ENCODE measurements at places on chromosomes 2 and 18. TPM values are rescaled to one million over a fixed set of nuclear protein-coding genes. Genes with fewer than 3 reads are reported as not detected.
A peak's percentile ranks its signal among the peaks of the same experiment; 100 is the strongest.

Gene MARCHF4
- not detected for total RNA-seq

GRCh38 chr2:61439241-61440002 is 31.5 kb downstream of the USP34 start:
- DNase-seq = no peak
- peak overlapping the region; percentile 55 for H3K27ac ChIP-seq
- H3K36me3 ChIP-seq = no peaks in the 10 kb centered on the region
- H3K4me3 ChIP-seq = no peak overlapping the region
- H3K27me3 ChIP-seq = no peaks in the 10 kb centered on the region

Gene REG3A
- total RNA-seq = not detected

Gene C2orf72
- 74.8 TPM for total RNA-seq

- no peaks in the 10 kb centered on the region for H3K27me3 ChIP-seq
- no peak overlapping the region for H3K4me3 ChIP-seq
- H3K36me3 ChIP-seq = no peaks in the 10 kb centered on the region
- H3K27ac ChIP-seq = no peak overlapping the region
- DNase-seq = no peak
These were observed 266.2 kb downstream of the ZEB2 start for GRCh38 chr2:144253743-144254142.

Gene SLC14A1
- 1.0 TPM for total RNA-seq

Gene ABCB11
- 43.5 TPM for total RNA-seq

Gene PARD3B
- 4.4 TPM for total RNA-seq

- no peak overlapping the region for H3K27ac ChIP-seq
- H3K4me1 ChIP-seq = no peaks in the 10 kb centered on the region
- no peak for DNase-seq
- peaks cover 10% of the 10 kb centered on the region for H3K36me3 ChIP-seq
- H3K4me3 ChIP-seq = no peak overlapping the region
- no peaks in the 10 kb centered on the region for H3K27me3 ChIP-seq
These were observed 27.9 kb downstream of the RIF1 start for GRCh38 chr2:151437630-151438029.

DNA sequence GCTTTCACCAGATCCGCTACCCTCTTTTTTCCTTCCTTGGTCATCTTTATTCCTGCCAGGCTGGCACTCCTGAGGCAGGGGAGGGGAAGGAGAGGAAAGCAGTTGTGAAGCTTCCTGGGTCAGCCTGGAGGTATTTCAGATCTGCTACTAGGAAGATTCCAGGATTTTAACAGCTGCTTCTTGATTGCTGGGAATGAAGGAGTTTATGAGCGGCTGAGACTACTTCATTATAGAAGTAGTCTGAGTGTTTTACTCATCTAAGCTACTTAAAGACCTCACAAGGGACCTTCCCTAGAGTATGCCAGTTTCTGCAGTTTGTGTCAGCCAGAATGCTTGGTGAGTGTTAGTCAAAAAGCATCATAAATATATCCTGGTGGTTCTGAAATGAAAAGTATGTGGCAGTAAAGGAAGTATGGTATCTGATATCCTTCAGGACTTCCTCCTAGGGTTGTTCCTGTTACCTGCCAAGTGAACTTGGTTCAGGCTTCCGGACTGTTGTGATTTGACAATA is 1.9 kb downstream of the TANC1 start:
- DNase-seq = no peak
- H3K27me3 ChIP-seq = no peaks in the 10 kb centered on the region
- peak overlapping the region; percentile 82 for H3K27ac ChIP-seq
- H3K4me3 ChIP-seq = peak overlapping the region; percentile 90

- no peak for DNase-seq
- no peak overlapping the region for H3K27ac ChIP-seq
- no peaks in the 10 kb centered on the region for H3K4me1 ChIP-seq
These were observed 60.1 kb upstream of the TUBA3E start for GRCh38 chr2:130258356-130258755.

DNA sequence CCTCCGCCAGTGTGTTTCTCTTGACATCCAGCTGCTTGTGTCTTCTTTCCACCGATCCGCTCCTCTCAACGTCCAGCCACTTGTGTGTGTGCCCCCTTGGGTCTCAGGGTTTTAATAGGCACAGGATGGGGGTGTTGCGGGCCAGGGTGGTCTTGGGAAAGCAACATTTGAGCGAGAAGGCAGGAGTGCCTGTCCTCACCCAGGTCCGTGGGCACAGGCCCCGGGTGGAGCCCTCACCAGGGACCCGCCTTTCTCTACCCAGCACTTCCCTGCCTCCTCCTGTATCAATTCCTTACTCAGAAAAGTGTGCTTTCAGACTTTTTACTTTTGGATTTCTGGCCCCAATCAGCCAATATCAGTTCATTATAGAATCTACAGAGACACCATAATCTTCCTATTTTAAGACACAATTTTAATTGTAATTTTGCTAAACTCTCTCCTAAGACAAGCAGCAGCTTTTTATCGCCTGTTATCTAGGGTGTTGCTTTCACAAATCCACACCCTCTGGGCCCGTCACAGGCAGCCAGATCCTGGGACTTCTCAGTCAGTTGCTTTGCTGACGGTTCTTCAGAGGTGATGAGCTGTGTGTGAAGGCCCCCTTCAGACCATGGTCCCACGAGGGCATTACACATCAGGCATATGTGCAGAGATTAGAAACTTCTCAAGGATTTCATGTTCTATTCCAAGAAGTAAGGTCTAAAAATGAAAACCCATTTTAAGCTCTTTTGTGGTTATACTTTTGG is 96.0 kb upstream of the FHL2 start:
- no peaks in the 10 kb centered on the region for H3K36me3 ChIP-seq
- no peak overlapping the region for H3K4me3 ChIP-seq
- peaks cover 5% of the 10 kb centered on the region for H3K4me1 ChIP-seq
- no peak overlapping the region for H3K27ac ChIP-seq
- H3K27me3 ChIP-seq = no peaks in the 10 kb centered on the region

DNA sequence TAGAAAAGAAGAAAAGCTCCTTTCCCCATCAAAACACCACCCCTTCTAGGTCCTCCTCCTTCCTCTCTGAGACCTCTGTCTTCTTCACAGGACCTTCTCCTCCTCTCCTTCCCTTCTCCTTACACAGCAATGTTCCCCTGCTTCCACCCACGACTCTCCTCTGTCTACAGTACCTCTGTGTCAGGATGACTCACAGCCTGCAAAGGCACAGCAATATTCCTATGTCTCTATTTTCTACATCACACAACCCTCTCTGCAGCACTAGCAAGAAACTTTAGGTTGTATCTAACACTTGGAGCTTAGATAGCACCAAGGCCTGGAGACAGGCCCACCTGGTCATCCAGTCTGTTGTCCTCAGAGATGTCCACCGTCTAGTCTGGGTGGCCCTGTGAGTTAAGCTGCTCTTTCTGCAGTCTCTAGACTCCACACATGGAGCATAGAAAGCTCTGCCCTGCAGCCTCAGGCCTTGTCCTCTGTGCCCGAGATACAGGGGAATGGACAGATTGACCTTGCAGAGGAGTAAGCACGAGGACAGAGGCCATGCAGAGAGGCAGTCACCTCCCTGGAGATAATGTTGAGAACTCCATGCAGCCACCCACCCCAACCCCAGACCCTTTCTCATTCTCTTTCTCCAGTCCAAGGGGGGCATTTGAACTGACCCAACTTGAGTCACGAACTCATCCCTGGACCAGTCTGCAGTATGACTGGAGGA is 212.0 kb downstream of the TNS1 start:
- no peak overlapping the region for H3K4me3 ChIP-seq
- H3K4me1 ChIP-seq = no peaks in the 10 kb centered on the region
- H3K27me3 ChIP-seq = no peaks in the 10 kb centered on the region
- peak overlapping the region; percentile 21 for H3K27ac ChIP-seq
- no peak for DNase-seq
- H3K36me3 ChIP-seq = no peaks in the 10 kb centered on the region

GRCh38 chr2:203751685-203752271 is 45.3 kb downstream of the CD28 start:
- H3K4me1 ChIP-seq = no peaks in the 10 kb centered on the region
- no peaks in the 10 kb centered on the region for H3K36me3 ChIP-seq
- no peak for DNase-seq
- H3K4me3 ChIP-seq = no peak overlapping the region
- no peak overlapping the region for H3K27ac ChIP-seq
- no peaks in the 10 kb centered on the region for H3K27me3 ChIP-seq

Gene NYAP2
- not detected for total RNA-seq

GRCh38 chr2:188293601-188294351 is 2.1 kb downstream of the GULP1 start:
- no peaks in the 10 kb centered on the region for H3K4me1 ChIP-seq
- H3K36me3 ChIP-seq = no peaks in the 10 kb centered on the region
- H3K27me3 ChIP-seq = no peaks in the 10 kb centered on the region

DNA sequence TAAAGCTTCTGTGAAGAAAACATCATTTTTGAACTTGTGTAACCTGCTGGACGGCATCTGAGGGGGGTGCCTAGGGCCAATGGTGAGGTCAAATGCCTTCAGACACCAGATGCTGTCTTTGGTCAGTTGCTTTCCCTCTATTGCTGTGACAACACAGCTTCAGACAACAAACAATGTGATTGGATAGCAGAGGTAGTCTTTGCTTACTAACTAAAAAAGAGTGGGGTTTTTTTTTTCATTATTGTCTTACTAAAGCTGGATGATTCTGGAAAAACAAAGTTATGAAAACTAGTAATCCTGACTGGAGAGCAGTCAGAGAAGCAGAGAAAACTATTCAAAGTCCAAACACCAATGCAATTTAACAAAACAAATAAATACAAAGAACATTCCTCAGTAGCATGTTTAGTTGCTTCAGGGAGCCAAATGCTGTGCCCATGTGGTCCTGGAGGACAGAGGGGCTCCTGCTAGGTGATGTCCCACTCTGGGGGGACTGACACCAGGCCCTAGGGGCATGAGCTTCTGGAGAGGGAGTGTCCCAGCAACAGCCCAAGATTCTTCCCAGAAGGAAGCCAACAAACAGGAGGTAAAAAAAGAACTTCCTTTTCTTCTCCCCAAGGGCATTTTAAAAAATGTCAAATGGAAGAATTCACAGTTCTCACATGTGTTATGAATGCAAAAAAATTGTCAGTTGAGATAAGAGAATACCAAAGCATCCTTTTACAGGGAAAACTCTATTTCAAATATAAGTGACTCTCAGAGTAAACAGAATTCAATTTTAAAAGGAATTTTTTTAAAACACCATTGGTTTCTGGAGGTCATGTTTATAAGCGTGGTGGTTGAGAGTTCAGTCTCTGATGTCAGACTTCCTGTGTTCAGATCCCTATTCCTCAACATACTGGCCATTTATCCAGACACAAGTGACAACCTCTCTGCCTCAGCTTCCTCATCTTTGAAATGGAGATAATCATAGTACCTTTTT is 181.1 kb upstream of the PGAP1 start:
- H3K27me3 ChIP-seq = no peaks in the 10 kb centered on the region
- H3K4me1 ChIP-seq = peaks cover 21% of the 10 kb centered on the region
- DNase-seq = no peak
